Peyer's patch (tissue), 4 donors: ENCODE measurements at places on chromosomes 7 and 10. TPM values are rescaled to one million over a fixed set of nuclear protein-coding genes. Genes with fewer than 3 reads are reported as not detected.

- DNase-seq, result no peak
Observed at GRCh38 chr10:103550229-103550628, 56.7 kb downstream of the NEURL1 start.

DNA sequence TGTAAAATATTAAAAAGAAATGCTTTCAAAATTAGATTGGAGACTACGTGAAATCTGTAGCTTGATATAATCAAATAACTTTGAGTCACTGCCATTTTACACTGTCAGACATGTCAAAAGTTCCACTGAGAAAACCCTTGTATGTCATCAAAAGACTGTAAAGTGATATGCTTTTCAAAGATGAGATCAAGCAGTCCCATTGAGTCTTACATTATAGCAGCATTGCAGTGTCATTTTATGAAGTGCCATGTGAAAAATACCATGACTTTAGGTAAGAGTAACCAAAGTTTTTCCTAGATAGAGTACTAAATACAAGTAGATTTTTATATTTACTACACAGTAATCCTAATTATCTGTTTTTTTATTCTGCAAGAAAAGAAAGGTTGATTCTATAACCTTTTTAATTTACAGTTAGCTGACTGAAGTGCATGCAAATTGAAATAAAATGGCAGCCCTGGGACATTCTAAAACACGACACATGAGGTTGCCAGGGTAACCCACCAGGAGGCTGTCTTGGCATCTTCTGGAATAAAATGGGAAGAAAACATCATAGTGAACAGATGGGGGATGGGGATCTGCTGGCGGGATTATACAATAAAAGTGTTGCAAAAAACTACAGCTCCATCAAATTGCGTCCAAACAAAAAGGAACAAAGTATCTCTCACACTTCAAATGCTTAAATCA is 91.3 kb upstream of the TMEM106B start:
- DNase-seq, result no peak

- no peak for DNase-seq
Observed at GRCh38 chr10:72694476-72695369, 2.8 kb downstream of the MCU start.

DNA sequence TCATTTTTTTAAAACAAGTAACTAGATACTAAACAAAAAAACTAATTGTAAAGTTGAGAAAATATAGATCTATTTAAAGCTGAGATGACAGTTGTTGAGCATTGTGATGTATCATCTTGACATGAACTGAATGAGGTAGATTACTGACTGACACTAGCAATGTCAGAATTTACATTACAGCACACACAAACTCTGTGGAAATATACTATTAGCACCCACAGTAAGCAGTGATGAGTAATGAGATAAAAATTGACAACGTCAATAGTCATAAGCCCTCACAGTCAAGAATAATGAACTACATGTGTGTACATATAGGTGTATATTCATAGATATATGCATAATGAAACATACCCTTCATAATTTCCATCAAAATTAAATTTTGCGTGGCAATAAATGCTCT is 368.4 kb downstream of the TFEC start:
- no peak for DNase-seq

GRCh38 chr7:422191-422885 is 97.3 kb downstream of the PDGFA start:
- no peak for DNase-seq

DNA sequence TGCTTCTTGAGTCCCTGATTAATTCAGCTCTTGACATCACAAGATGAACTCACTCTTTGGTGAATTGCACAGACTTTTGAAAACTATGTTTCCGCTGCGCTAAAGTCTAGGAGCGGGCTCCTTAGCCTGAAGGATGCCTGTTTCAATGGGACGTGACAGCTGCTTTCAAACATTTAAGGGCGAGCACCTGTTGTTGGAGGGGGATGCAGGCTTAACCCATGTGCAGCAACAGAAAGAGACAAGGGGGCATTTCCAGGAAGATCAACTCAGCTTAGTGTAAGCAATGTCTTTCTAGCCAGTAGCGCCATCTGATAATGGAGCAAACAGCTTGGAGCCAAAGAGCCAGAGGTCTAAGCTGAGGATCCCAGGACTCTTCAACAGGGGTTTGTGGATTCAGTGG is 8.4 kb upstream of the PFKFB3 start:
- DNase-seq, result no peak

- no peak for DNase-seq
Observed at GRCh38 chr10:62803724-62804355, 680 bp upstream of the ADO start.

GRCh38 chr7:127807340-127807739 is 155.3 kb downstream of the SND1 start:
- DNase-seq, result no peak

DNA sequence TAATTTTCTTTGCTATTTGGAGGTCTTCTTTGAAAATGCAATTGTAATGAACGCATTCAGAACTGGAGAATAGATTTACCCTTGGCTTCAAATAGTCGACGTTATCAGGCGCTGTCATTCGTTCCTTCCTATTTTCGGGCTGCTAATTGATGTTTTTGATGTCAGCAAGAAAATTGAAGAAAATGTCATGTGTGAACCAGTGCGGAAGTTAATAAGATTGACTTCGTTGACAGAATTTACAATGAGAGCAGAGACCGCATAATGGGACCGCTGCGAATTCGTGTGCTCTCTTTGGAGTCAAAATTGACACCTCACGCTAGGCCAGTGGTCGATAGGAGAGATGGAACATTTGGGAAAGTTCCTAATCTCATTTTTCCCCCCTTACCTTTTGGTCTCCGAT is 168.8 kb downstream of the TCF7L2 start:
- no peak for DNase-seq

DNA sequence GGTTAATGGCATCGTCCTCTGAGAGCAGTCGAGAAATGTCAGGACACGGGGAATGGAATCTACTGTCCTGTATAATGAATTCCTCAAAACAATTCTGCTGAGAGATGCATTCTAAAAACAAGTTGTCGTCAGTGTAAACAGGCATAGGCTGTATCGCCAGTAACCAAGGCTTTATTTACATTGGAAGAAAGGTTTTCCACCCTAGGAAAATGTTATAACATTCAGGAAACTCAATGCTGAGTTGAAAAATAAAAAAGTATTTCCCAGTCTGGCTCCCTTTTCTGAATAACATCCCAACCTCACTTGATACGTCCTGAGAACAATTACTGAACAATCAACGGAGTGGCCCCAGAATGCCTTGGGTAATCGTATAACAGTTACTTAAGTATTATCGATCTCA is 79.6 kb upstream of the UCN3 start:
- no peak for DNase-seq

GRCh38 chr7:867001-867405 is 9.4 kb upstream of the GET4 start:
- DNase-seq, result no peak

DNA sequence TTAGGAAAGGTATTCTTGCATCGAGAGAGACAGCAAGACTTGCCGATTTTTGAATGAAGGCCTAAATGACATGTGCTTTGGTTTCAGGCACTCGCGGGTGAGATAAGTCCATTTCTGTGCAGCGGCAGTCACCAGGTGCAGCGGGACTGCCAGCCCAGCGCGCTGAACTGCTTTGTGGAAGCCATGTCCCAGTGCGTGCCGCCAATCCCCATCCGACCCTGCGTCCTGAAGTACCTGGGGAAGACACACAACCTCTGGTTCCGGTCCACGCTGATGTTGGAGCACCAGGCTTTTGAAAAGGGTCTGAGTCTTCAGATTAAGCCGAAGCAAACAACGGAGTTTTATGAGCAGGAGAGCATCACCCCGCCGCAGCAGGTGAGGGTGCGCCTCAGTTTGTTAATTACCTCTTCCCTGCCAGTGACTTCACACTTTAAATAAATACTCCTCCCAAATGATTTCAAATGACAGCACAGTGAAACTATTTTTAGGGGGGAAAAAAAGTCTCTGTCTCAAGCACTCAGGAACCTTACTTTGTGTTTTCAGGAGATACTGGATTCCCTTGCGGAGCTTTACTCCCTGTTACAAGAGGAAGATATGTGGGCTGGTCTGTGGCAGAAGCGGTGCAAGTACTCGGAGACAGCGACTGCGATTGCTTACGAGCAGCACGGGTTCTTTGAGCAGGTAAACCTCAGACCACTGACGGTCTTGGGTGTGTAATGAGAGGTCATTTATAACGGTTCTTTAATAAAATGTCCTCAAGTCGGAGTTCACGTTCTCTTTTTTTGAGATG is 98.3 kb downstream of the TRRAP start:
- no peak for DNase-seq

DNA sequence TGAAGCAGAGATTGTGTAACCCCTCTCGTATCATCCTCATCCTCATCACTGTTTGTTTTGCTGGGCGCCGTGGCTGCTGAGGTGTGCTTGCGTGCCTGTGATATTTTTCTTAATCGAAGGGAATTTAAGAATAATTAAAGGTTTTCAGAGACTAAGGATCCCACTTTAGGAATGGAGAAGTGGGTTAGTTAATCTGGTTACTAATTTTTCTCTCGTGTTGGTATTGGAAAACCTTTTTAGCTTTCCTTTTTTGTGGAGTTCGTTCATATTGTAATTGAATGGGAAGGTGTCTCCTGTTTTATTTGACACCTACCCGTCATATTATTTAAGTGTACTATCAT is 1.3 kb downstream of the UBN2 start:
- no peak for DNase-seq

GRCh38 chr10:92880233-92880861 is 32.0 kb downstream of the EXOC6 start:
- no peak for DNase-seq

- DNase-seq, result no peak
Observed at GRCh38 chr10:69445041-69445440, 6.2 kb upstream of the TSPAN15 start.

SEC31B gene
- 23.9 TPM for total RNA-seq

STEAP4 gene
- 7.2 TPM for total RNA-seq

PDGFA gene
- 66.8 TPM for total RNA-seq

PTPRZ1 gene
- total RNA-seq, result 0.54 TPM

AOAH gene
- total RNA-seq, result 46.2 TPM

BMPER gene
- total RNA-seq, result 50.3 TPM

DENND2A gene
- total RNA-seq, result 44.6 TPM

BTBD16 gene
- total RNA-seq, result not detected

GRID2IP gene
- total RNA-seq, result 0.88 TPM

NDUFB2 gene
- 128 TPM for total RNA-seq

TDRD1 gene
- not detected for total RNA-seq
